Tibial nerve (tissue), 4 donors: ENCODE measurements at places on chromosomes 13 and 19.

GRCh38 chr19:8703223-8703622, 4.6 kb upstream of the ACTL9 start:
- DNase-seq, result no peak

DNA sequence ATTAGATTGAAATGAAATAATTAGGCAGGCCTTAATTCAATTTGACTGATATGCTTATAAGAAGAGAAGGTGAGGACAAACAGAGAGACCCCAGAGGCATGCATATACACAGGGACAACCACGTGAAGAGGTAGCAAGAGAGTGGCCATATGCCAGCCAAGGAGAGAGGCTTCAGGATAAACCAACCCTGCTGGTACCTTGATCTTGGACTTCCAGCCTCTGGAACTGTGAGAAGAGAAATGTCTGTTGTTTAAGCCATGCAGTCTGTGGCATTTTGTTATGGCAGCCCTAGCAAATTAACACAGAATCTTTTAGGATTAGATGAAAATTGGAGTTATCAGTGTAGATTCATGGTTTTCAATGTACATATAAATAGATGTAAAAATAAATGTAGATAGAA, 120.1 kb downstream of the KCTD15 start:
- DNase-seq, result no peak

DNA sequence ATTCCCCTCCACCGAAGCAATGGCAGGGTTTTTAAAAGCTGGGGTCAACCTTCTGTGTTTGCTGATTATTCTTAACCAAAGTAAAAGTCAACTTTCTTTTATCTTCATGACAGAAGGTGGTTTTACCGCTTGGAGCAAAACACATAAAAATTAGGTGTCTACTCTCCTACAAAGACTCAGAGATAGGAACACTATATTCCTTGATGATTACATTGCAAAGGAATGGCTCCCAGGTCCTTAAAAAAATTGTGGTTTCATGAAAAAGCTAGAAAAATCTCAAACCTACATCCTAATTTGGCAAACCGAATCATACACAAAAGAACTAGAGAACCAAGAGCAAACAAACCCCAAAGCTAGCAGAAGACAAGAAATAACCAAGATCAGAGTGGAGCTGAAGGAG, 760.4 kb upstream of the PCDH20 start:
- no peak for DNase-seq

GRCh38 chr13:33182729-33183128, 102.8 kb downstream of the STARD13 start:
- no peak for DNase-seq

DNA sequence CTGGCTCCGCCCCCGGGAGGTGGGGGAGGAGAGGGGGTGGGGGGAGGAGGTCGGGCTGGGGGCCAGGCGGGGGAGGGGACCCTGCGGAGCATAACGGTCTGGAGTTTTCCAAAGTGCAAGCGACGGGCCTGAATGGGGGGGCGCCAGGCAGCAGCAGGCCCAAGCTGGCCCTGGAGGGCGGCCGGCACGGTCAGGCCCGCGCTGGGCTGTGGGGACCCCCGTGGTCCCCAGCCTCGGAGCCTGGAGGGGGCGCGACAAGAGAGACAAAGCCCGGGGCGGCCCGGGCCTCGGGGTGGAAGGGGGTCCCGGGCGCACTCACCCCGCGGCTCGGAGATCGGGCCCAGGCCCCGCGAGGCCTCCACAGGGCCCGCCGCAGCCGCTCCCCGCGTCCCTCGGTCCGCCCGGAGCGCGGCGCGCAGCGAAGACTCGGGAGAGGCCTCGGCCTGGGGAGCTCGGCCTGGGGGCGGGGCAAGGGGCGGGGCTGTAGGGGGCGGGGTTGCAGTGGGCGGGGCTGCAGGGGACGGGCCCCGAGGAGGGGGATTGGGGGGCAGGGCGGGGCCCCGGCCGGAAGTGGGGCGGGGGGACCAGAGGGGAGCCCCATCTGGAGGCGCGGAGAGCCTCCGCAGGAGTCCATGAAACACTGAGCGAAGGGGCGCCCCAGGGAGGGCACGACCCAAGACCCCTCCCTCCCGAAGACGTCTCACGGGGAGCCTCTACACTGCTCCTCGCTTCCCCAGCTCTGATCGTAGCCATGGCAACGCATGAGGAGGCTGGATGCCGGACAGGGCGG, 47.6 kb downstream of the PTPRS start:
- DNase-seq, result peak; percentile 55

DNA sequence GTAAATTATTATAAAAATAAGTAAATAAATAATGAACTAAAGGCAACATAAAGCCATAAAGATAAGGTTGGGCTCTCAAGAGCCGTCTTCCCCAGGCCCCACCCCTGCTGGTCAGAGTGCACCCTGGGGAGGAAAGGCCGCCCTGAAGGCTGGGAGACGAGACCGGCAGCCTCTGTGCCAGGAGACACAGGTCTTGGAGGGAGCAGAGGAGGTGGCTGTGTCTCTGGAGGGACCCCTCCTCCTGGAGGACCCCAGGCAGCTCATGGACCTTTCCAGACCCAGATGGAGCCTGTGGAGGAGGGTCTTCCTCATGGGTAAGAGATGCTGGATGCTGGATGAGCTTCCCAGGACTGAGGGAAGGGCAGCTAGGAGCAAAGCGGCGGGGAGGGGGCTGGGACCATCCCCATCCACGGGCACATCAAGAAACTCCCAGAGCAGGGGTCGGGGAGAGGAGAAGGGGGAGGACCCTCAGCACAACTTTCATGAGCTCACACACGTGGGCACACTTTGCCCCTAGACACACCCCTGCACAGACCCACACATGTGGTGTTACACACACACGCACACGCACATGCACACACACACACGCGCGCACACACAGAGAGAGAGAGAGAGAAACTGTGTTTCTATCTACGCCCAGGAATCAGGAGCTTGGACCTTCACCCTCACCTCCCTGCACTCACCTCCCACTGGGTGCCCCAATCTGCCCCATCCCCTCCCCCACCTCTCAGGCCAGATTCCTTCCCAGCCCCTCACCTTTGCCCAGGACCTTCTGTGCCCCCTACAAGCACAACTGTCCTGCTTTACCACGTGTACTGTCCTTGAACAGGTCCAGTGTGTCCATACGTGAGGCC, at the start of gene CEACAM18:
Gene CEACAM18 (plus strand): TSS at position 159 of the 854 bp plus-strand sequence.
- no peak for DNase-seq

GRCh38 chr13:27446986-27447583, 3.3 kb downstream of the MTIF3 start:
- no peak for DNase-seq

DNA sequence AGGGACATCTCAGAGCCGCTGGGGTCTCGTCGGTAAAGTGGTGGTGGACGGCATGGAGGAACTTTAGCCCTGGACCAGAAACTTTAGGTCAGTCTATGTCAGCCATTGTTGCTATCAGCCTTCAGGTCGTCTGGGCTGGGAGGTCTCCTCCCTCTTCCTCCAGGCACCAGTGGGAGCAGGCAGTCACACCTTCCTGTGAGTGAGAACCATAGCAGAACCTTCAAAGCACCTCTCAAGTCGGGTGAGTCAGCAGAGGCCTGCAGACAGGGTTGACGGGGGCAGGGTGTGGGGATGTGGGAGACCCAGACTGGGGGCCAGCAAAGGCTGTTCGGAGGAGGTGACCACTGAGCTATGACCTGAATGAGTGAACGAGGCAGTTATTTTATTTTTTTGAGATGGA, 15.4 kb upstream of the SBNO2 start:
- DNase-seq, result no peak

- DNase-seq, result no peak
Measured at GRCh38 chr13:34340534-34340933, 522.6 kb downstream of the RFC3 start.

DNA sequence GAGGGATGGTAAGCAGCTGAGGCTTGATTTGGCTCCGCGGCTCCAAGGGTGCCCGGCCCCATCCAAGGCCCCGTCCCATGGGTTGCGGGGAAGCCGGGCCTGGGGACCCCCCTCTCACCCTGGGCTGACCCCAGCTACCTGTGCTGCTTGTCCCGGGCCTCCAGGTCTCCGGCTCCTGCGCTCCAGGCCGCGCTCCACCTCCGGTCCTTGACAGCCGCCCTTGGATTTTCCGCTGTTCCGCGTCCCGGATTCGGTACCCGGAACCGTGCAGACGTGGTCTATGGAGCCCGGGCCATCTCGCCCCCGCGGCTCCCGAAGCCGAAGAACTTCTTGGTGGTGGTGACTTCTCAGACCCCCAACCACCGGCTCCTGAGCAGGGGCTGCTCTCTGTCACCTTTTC, 48.3 kb upstream of the C1QTNF9B start:
- no peak for DNase-seq

DNA sequence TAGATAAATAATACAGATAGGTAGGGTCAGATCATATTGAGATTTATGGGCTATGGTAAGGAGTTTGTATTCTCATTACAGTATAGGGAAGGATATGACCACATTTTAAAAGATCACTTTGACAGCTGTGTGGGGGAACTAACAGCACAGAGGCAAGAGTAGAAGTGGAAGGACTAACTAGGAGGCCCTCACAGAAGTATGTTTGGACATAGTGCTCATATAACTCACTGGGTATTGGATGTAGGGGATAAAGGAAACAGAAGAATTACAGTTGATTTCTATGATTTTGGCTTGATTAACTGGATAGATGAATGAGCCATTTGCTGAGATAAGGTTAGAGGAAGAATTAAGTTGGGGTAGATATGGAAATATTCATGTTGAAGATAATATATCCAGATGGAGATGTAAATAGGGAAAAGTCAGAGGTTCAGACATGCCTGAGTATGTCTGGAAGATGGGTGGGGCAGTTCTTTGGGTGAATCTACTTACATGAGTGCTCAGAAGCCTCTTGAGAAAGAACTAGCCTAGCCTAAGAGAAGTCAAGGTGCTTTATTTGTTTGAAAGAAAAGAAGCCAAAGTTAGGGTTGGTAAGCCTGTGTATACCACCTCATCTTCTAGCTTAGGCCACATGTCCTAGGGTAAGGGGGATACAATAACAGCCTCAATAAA, 133.4 kb downstream of the NDFIP2 start:
- DNase-seq, result no peak

GRCh38 chr19:4161415-4162077, 8.1 kb downstream of the CREB3L3 start:
- DNase-seq, result no peak

GRCh38 chr13:52010890-52011631, at the start of gene ATP7B:
Gene ATP7B (minus strand): TSS chr13:52011450. CDS start chr13:52011337, 113 bp downstream.
- no peak for DNase-seq

DNA sequence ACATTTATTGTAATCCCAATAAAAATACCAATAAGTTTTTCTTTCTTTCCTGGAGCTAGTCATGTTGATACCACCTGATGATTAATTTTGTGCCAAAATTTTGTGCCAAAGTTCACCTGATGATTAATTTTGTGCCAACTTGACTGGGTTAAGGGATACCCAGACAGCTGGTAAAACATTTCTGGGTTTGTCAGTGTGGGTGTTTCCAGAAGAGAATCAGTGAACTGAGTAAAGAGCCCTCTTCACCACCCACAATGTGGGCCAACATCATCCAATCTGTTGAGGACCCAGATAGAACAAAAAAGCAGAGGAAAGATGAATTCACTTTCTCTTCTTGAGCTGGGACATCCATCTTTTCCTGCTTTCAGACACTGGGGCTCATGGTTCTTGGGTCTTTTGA, 292.9 kb downstream of the LMO7 start:
- no peak for DNase-seq

- DNase-seq, result no peak
Measured at GRCh38 chr19:2325281-2326046, 2.9 kb downstream of the LSM7 start.

DNA sequence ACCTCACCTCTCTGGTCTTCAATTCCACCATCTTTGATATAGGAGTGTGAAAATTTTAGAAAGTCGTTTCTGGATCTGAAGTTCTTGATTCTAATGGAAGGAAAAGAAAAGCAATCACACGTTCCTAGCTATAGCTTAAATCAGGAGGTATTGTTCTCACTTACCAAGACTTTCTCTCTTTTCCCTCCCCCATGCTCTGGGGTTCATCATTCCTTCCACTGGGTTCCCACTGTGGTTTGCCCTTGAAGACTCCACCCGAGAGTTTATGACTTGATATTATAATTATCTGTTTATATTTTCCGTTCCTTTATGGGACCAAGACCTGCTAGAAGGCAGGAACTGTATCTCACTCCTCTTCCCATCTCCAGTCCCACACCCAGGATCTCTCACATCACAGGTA, 76.6 kb downstream of the AKAP11 start:
- no peak for DNase-seq

- DNase-seq, result no peak
Measured at GRCh38 chr19:33487901-33488800, 33.4 kb downstream of the PEPD start.

- no peak for DNase-seq
Measured at GRCh38 chr13:80171096-80171495, 169.8 kb downstream of the SPRY2 start.

GRCh38 chr19:13381827-13382632, 124.2 kb downstream of the CACNA1A start:
- DNase-seq, result no peak

- no peak for DNase-seq
Measured at GRCh38 chr19:54893406-54893805, 12.5 kb upstream of the NCR1 start.

GRCh38 chr13:49058761-49059160, 83.0 kb downstream of the FNDC3A start:
- no peak for DNase-seq

DNA sequence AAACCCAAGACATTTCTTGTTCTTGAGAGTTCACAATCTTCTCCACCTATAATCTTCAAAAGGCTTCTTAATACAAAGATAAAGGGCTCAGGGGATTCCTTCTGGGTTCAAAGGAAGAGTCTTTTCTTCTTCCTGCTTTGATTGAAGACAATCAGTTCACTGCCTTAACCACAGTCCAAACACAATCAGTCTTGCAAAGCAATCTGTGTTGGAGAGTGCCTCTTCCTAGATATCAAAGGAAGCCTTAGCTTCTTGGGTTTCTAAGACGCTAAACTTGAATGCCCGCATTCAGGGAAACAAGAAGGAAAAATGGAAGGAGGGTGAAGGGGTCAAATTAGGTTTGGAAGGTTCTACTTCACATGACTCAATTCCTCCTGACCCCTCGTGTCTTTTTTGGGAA, 27.2 kb downstream of the RANBP3 start:
- no peak for DNase-seq

GRCh38 chr19:33311326-33311682, 9.0 kb upstream of the CEBPA start:
- DNase-seq, result no peak

DNA sequence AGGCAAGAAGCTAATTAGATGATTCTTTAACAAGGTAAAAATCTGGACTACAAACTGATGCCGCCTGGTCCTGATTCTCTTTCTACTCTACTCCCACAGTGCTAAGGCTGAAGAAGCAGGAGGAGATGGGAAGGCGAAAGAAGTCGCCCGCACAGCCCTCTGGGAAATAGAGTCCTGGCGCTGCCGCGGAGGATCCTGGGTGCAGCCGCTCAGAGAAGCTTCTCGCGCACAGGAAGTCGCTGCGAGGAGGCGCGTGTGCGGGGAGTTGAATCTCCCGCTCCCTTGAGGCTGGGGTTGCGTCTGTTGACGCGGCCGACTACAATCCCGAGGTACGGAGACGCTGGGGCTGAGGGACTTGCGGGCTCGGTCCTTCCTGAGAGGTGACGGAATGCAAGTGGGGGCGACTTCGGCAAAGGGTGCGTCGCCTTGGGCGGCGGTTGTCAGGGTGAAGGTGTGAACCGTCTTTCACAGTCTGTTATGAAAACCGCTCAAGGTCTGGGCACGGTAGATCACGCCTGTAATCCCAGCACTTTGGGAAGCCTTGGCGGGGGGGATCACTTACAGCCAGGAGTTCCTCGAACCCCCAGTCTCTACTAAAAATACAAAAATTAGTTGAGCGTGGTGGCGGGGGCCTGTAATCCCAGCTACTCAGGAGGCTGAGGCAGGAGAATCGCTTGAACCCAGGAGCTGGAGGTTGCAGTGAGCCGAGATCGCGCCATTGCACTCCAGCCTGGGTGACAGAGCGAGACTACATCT, at the start of gene ZNF473:
Gene ZNF473 (plus strand): TSS at position 212 of the 756 bp plus-strand sequence. CDS start 5,078 bp downstream, outside the sequence.
- peak; percentile 92 for DNase-seq
